ENCODE measurements at places on chromosomes 6 and 20.

- no peak for DNase-seq
Observed at GRCh38 chr20:11091511-11091910, 417.7 kb upstream of the JAG1 start.

- DNase-seq = no peak
Observed at GRCh38 chr6:1652842-1653241, 43.1 kb downstream of the FOXC1 start.

DNA sequence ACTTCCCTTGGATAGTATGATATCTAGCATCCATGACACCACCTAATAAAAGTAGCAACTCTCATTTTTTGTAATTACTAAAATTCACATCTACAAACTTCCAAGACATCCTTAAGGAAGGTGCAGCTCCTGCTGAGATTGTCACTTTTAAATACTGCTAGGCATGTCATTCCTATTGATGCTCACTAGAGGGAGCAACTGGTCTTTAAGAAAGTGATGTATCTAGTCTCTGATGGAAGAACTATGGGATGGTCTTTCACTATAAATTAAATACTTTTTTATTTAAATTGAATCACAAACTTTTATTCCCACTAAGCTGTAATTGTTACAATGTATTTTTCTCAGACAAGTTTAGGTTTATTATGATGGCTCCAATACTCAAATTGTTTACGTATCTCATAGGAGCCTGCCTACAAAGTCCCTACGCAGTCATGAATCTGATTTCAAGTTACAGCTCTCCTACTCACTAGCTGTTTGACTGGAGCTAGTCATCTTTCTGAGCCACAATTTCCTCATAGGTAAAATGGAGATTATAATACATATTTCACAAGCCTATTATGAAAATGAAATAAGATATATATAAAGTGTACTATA, 8.1 kb upstream of the TSPYL1 start:
- no peak for DNase-seq

DNA sequence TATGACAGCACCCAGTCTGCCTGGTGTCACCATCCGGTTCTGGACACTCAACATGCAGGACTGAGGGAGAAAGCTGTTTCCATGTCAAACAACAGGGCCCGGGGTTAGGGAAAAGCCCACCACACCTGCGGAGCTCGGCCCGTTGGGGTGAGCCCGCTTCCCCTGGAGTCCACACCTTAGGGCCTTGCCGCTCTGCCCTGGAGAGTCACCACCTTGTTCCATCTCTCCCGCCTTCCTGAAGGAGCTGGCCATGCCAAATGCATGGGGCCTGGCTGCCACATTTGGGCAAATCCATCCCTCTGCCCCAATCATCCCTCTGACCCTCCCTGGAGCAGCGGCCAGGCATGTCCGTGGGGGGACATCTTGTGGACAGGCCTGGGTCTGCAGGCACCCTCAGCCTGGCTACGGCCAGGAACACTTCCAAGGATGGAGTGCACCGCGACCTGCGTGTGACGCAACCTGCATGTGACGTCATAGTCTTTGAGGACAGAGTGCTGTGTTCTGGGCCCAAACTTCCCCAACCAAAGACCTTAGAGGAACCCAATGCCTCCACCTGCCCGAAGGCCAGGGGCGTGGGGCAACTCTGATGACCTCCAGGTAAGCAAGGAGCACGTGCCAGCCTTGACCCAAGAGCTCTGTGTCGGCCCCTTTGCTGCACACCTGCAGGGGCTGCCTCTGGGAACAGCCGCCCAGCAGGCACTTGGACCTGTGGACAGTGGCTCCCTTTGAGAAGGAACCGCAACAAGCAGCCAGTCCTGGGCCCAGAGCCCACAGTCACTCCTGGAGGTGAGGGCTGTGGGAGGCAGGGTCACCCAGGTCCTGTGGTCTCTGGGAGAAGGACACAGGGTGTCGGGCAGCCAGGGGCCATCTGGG, 1.7 kb downstream of the CABLES2 start:
- no peak for DNase-seq

DNA sequence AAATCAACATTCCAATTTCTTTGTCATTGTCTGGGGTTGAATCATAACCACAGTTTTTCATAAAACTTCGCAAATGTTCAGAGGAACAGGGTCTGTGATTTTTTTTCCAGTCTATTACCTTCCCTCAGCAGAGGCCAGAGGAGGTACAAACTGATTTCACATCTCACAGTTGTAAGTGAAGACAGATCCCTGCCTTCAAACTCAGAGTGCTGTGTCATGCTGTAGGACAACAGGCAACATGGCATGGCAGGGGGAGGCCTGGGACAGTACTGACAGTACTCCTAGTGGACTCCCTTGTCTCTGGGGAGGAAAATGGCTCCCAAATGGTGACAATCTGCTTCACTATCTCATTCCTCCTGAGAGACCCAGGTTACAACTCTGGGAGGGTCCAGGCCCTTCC, 308.6 kb downstream of the CDC5L start:
- no peak for DNase-seq

GRCh38 chr6:384898-385297, 6.7 kb upstream of the IRF4 start:
- no peak for DNase-seq

DNA sequence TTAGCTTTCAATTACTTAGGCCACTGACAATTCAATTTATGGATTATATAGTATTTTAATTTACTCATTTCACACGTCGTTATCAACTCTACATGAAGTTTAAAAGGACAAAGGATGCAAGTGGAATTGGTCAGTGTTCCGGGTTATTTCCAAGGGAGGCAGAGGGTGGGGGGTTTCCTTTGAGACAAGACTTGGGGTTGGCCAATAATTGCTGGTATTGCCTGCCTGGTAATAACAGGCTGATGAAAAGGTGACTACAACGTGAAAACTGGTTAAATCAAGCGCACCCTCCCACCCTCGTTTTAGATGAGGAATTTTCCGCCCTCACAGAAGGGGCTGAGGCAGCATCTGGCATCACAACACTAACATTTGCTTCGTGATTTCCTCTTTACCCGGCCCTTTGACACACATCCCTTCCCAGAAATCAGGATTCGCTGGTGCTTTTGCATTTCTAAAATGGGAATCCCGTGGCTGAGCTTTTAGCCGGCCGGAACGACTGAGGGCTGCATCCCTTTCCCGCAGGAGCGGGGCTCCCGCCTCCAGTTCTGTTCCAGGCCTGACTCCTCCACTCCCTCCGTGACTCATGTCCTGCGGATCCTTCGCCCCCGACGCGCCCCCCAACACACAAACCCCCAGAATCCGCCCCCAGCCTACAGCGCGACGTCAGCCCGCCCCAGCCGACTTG, 999 bp upstream of the PIM1 start:
- DNase-seq = no peak

DNA sequence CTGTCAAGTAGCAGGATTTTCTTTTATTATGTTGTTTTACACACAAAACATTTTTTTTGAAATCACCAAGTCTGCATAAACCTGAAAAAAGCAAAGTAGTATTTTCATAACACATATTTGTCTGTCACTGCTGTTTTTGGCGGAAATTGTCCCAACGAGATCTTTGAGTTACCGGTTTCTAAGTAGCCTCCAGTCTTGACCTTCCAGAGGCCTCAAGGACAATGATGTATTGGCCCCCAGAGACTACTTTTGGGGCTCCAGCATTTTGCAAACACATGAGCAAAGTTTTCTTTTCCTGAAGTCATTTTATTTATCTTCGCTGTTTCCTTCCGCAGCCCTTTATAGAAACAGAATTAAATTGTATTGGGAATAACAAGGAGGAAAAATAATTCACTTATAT, 862.6 kb downstream of the KIF16B start:
- DNase-seq = no peak

DNA sequence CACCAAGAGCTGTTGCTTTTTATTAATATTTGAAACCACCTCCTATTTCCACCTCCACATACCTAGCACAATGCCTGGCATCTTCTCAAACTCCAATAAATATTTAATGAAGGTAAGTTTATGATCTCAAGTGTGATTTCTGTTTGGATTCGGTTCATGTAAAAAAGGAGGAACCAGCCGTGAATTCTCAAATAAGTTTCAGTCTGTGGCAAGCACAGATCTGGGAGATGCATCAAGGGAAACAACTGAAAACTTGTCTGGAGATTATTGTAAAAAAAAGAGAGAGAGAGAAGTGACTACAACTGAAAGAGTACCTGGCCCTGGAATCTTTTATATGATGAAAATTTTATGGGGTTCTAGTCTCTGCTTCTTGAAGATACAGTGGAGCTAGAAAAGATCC, 52.8 kb upstream of the PNRC1 start:
- DNase-seq = no peak

DNA sequence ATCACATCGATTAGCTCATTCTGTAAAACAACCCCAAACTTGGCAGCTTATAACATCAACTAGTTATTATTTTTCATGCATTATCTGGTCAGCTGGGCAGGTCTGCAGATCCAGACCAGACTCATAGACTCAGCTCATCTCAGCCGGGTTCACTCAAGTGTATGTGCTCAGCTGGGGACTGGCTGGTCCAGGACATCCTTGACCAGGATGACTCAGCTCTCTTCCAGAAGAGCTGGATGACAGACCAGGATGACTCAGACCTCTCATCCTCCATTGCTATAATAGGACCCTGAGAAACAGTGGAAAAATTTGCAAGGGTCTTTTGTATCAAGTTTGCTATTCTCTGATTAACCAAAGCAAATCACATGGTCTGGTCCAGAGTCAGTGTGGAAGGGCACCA, 312.5 kb upstream of the PLCB4 start:
- DNase-seq = no peak

- DNase-seq = no peak
Observed at GRCh38 chr20:63289311-63290135, 3.5 kb upstream of the COL20A1 start.

DNA sequence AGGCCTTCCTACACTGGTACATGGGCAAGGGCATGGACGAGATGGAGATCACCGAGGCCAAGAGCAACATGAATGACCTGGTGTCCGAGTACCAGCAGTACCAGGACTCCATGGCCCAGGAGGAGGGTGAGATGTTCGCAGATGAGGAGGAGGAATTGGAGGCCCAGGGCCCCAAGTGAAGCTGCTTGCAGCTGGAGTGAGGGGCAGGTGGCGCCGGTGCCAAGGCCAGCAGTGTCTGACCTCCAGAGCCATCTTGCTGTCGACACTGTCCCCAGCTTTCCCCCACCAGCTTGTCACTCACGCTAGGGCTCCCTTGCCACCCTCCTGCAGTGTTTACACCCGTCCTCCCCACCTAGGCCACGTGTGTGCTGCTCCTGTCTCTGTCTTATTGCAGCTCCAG, 12.2 kb downstream of the GABRR2 start:
- no peak for DNase-seq

GRCh38 chr6:30282522-30282921, 44.2 kb upstream of the TRIM39 start:
- no peak for DNase-seq

All from stimulated activated CD4-positive, alpha-beta T cell treated with anti-CD3 and anti-CD28 coated beads, Interleukin-1b, Interleukin-23, amount 100 ng/mL, for 4 hours (primary cell).